ENCODE measurements at places on chromosomes 5 and 9.

DNA sequence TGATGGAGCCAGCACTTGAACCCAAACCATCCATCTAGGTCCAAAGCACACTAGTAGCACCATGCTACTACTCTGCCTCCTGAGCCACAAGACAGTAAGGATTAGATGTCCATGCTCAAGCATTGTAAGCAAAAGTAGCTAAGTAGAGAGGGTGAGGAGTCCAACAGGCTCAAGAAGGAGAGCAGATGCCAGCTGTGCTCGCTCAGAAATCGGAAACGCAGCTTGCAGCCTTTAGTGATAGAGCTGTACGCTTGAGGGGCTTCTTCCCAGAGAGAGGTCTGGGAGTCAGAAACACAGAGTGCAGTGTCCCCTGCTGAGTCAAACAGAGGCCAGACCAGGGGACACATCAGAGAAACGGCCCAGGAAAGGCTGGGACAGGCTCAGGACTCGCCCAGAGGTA lies 32.7 kb upstream of the GABRP start:
- DNase-seq, result no peak

DNA sequence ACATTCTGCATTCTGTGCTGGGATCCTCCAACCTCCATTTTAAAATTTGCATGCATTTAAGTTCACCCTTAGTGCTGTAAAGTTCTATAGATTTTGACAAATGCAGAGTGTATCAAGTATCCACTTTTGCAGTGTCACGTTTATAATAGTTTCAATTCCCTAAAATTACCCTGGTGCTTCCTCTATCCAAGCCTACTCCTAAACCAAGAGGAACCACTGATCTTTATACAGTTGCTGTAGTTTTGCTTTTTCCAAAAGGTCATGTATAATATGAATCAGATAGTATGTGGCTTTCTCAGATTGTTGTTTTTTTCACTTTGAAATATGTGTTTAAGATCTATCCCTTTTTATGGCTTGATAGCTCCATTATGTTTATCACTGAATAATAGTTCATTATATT lies 468.4 kb upstream of the CDH6 start:
- no peak for DNase-seq

GRCh38 chr9:98808411-98808815 lies 943 bp downstream of the GALNT12 start:
- no peak for DNase-seq

- no peak for DNase-seq
Observed at GRCh38 chr5:123543438-123543837, 31.5 kb downstream of the CSNK1G3 start.

- no peak for DNase-seq
Observed at GRCh38 chr5:149552553-149553160, 1.4 kb upstream of the CSNK1A1 start.

DNA sequence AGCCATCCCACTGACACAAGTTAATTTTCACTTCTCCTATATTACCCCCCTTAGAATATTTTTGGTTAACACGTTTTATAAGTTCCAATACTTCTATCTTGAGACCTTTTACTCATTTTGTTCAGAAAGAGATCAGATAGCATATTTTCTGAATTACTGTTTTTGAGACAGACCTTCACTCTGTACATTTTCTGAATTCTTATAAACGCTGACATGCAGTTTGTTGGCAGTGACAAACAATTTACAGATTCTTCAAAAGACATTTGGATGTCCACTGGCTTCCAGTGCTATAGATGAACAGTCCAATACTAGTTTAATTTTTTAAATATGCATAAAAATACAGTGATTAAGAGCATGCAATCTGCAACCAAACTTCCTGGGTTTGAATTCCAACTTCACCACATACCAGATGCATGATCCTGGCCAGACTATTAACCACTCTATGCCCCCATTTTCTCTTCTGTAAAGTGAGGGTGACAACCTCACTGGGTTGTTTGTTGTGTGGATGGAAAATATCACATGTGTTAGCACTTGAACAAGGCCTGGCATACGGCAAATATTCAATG lies 142.1 kb downstream of the AGTPBP1 start:
- DNase-seq, result no peak

DNA sequence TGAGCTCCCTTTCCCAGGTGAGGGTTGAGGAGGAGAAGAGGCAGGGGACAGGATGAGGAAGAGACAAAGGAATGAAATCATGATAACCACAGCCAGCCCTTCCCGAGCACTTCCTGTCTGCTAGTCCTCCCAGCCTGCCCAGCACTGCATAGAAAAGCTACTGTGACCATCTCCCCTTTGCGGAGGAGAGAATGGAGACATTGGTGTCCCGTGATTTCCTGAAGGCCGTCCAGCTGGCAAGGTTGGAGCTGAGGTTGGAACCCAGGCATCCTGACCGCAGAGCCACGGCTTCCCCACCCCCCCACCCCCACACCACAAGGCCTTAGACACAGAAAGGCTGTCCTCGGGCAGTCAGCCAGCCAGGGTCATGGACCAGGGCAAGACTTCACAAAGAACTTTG lies 131.1 kb upstream of the ICE1 start:
- no peak for DNase-seq

DNA sequence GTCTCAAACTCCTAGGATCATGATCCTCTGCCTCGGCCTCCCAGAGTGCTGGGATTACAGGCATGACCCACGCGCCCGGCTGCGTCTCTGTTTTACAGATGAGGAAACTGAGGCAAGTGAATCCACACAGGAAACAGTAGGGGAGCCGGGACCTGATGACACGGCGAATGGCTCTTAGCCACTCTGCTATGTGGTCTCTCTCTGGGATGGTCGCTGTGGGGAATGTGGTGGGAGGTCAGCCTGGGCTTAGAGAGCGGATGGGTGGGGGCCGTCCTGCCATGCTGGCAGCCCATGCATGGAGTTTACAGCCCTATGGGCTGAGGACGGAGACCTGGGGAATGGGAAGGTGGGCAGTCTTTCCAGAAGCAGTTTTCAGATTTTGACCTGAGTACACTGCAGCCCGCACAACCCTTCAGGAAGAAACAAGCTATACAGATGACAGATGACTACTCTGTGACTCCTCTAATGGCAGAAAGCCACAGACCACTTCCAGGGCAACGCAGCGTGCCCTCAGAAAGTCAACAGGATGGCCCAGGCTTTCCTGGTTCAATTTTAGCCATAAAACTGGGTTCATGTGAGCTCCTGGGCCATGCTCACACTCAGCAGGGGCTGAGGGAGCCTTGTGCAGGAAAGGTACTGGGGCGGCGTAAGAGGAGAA lies 136.1 kb upstream of the RAPGEF1 start:
- no peak for DNase-seq

DNA sequence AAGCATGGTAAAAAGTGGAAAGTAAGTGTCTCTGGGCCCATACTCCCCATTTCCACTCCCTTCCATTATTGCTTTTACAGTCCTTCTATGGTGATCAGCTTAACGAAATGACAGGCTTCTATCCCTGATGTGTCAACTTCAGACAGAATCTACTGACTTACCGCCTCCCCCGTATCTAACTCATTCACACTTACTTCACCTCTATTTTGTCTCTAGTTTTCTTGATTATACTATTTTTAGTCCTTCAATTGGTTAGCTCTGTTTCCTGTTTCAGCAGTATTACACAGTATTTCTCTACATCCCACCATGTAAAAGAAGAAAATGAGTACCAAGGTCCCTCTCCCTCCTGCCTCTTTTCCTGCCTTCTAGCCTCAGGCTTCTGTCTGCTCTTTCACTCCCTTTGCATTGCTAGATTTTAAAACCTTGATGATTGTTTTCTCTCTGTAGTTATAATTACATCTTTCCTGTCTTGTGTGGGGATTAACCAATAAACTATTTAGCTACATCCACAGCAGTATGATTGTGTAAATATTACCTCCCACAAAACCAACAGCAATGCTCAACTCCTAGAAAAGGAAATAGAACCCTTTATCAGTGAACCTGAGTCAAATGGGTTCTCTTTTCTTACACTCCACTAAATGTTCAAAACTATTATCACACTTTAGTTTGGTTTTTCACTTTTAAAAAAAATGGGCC lies 53.4 kb downstream of the GNAQ start:
- no peak for DNase-seq

DNA sequence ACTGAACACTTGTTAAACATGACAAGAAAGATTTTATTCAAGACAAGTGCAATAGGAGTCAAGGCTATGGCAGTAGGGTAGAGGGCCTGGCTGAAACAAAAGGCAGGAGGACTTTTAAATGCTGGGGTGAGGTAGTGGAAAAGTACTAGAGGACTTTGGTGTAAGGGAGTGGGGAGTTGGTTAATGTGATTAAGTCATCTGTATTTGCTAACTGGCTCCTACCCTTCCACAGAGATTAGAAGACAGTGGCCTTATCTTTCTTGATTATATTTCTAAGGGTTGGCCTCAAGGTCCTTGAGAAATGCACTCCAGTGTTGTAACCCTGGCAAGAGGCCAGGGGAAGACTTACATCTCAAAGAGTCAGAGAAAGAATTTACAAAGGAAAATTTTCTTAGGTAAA lies 160.2 kb upstream of the FTMT start:
- DNase-seq, result no peak

DNA sequence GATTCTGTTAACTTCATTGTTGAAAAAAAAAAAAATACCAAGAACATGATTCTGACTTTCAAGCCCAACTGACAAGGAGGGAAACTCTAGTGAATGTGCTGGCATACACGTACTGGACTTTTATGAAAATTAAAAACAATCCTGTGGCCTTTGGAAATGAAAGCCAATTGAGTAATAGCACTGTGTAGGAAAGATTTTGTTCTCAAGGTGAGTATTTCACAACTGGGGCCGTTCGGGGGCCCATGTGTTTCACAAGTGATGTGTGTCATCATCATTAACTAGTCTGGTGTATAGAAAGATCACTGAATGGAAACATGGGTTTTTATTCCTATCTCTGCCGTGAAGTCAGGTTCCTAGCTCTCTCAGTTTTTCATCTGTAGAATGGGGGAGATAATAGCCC lies 605.0 kb upstream of the CLINT1 start:
- no peak for DNase-seq

DNA sequence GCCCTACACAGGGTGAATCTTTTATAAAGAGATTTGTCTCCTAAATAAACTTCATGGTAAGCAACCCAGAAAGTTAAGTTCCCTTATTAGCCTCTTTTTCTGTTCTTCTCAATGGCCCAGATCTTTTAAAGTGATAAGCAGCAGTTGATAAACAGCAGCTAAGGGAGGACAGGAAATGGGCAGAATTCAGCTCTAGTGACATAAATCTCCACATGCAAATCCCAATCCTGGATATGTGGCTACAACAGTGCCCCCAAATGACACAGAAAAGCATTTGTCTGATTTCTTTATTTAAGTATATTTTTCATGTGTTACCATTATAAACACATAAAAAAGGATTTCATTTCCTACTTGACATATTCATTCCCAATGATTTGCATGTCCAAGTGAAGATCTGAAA lies 199.0 kb downstream of the DTWD2 start:
- no peak for DNase-seq

GRCh38 chr5:81021486-81021885 lies 61.3 kb downstream of the RASGRF2 start:
- DNase-seq, result no peak

- DNase-seq, result no peak
Observed at GRCh38 chr9:21452681-21453080, 12.4 kb downstream of the IFNA1 start.

DNA sequence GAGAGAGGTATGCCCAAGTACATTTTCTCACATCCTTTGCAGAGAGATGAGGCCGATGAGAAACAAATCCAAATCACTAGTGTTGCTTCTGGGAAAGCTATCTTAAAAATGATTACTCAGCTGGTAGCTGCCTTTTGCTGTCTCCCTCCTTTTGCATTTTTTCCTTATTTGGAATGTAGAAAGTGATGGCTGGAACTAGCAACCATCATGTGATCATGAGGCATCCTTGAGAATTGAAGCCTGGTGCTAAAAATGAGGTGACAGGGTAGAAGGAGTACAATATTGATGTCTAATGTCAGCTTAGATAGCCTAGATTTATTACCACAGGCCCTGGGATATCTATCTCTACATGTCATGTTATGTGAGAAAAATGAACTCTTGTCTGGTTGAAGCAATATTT lies 109.3 kb upstream of the TAF11L2 start:
- no peak for DNase-seq

- no peak for DNase-seq
Observed at GRCh38 chr9:136705564-136705963, 6.8 kb upstream of the DIPK1B start.

GRCh38 chr5:86152988-86153560 lies 464.7 kb upstream of the COX7C start:
- DNase-seq, result no peak

DNA sequence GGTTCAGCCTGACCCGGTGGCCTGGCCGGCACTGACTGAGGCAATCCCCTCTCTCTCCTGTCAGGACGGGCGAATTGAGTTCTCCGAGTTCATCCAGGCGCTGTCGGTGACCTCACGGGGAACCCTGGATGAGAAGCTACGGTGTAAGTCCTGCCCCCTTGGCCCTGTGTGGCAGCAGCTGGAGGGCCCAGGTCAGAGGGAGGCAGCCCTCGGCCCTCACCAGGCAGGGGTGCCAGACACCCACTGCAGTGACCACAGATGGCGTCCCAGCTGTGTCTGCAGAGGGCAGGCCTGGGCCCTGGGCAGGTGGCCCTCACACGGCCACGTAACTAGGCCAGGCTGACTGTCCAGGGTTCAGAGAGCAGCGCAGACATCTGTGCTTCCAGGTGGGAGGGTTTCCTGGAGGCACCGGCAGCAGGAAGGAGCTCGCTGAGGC lies 45.9 kb upstream of the HMCN2 start:
- no peak for DNase-seq

GRCh38 chr5:54397420-54397819 lies 58.1 kb upstream of the HSPB3 start:
- DNase-seq, result no peak

DNA sequence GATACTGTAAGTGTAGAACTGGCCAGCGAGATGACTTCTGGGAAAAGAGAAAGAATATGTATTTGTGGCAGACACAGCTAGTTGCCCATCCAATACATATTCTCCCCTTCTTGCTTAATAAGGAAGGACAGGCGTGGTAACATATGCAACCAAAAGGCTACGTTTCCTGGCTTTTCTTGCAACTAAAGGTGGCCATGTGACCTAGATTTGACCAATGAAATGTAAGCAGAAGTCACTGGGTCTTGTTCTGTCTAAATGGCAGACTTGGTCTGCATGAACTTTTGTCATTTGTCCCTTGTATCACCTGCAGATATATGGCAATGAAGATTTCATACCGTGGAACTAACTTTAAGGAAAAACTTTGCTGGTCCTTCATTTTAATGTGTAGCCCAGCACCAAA lies 183.8 kb downstream of the CDH12 start:
- DNase-seq, result no peak

- DNase-seq, result peak; percentile 32
Observed at GRCh38 chr9:136399176-136400037, 563 bp downstream of the SNAPC4 start.

DNA sequence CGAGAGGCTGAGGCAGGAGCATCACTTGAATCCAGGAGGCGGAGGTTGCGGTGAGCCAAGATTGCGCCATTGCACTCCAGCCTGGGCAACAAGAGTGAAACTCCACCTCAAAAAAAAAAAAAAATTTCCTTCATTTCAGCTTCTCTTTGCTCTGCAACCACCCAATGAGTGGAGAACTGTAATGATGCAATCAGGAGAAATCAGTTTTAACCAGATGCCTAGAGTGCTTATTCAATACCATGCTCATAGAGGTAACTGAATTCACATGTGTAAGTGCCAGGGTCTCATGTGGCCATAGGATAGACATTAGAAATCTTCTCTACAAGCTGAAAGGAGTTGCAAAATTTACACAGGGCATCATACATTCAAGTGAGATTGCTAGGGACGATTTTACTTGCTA lies 70.6 kb downstream of the HMHB1 start:
- no peak for DNase-seq

GRCh38 chr9:35673132-35674024 lies at the start of gene CA9:
Gene CA9, plus strand, starts transcription at chr9:35673928. Its CDS starts 32 bp downstream, at chr9:35673960.
- no peak for DNase-seq
